ENCODE measurements at places on chromosomes 4 and X.
A peak's percentile ranks its signal among the peaks of the same experiment; 100 is the strongest.

GRCh38 chrX:97126020-97126419 lies 242.3 kb downstream of the RPA4 start:
- H3K4me1 ChIP-seq, result no peaks in the 10 kb centered on the region
- DNase-seq, result no peak
- no peaks in the 10 kb centered on the region for H3K27me3 ChIP-seq
- H3K27ac ChIP-seq, result no peak overlapping the region

- H3K4me3 ChIP-seq, result no peak overlapping the region
- no peaks in the 10 kb centered on the region for H3K4me1 ChIP-seq
- H3K27ac ChIP-seq, result no peak overlapping the region
These were observed 169.3 kb downstream of the GC start for GRCh38 chr4:71614621-71615020.

DNA sequence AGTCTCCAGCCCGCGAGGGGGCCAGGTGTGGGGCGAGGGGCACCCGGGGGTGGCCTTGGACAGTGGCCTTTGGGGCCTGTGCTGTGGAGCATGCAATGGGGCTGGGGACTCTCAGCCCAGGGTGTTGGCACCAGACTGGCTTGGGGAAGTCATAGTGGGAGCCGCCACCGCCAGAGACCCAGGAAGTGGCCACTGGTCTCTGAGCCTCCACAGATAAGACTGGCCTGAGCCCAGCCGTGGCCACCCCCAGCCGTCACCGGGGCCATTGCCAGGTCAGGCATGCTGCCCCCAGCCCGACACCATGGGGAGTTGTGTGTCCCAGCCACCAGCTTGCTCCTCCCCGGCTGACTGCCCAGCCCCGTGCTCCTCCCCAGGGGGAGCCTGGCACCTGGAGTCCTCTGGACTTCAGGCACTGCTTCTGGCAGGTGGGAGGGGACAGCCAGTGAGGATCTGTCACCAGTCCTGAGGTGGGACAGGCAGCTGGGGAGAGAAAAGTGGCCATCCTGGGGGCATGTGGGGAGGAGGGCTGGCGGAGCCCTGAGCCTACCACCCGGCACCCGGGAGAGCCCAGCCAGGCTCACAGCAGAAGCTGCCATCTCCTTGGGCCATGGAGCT lies 32.5 kb downstream of the TACC3 start:
- H3K27ac ChIP-seq, result no peak overlapping the region
- peaks cover 9% of the 10 kb centered on the region for H3K4me1 ChIP-seq
- no peaks in the 10 kb centered on the region for H3K36me3 ChIP-seq
- DNase-seq, result no peak
- no peak overlapping the region for H3K4me3 ChIP-seq

GRCh38 chr4:150501983-150502382 lies 80.0 kb upstream of the MAB21L2 start:
- H3K4me3 ChIP-seq, result no peak overlapping the region
- H3K36me3 ChIP-seq, result no peaks in the 10 kb centered on the region
- DNase-seq, result no peak
- no peak overlapping the region for H3K27ac ChIP-seq

DNA sequence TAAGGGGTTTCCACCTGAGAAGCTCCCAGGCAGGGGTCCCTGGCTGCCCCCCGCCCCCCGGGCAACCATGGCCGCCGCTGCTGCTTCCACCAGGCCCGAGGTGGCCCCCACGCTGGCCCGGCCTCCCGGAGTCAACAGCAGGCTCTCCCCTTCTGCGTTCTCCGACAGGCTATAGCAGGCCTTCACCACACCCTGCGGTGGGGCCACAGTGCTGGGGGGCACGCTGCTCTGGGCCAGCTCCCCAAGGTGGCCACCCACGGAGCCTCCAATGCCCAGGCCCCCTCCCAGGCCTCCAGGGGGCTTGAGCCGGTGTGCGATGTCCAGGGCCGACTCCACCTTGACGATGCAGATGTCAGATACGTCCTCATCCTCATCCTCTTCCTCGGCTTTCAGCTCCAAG lies 72.5 kb downstream of the UBE2K start:
- no peaks in the 10 kb centered on the region for H3K27me3 ChIP-seq
- no peaks in the 10 kb centered on the region for H3K4me1 ChIP-seq
- peaks cover 80% of the 10 kb centered on the region for H3K36me3 ChIP-seq
- H3K27ac ChIP-seq, result no peak overlapping the region
- no peak overlapping the region for H3K4me3 ChIP-seq

- no peaks in the 10 kb centered on the region for H3K27me3 ChIP-seq
- no peaks in the 10 kb centered on the region for H3K36me3 ChIP-seq
- peak; percentile 48 for DNase-seq
- no peaks in the 10 kb centered on the region for H3K4me1 ChIP-seq
These were observed 69.8 kb downstream of the DTHD1 start for GRCh38 chr4:36351082-36351666.

GRCh38 chr4:187865914-187866313 lies 129.7 kb upstream of the ZFP42 start:
- H3K4me1 ChIP-seq, result no peaks in the 10 kb centered on the region
- H3K4me3 ChIP-seq, result no peak overlapping the region
- no peaks in the 10 kb centered on the region for H3K27me3 ChIP-seq

DNA sequence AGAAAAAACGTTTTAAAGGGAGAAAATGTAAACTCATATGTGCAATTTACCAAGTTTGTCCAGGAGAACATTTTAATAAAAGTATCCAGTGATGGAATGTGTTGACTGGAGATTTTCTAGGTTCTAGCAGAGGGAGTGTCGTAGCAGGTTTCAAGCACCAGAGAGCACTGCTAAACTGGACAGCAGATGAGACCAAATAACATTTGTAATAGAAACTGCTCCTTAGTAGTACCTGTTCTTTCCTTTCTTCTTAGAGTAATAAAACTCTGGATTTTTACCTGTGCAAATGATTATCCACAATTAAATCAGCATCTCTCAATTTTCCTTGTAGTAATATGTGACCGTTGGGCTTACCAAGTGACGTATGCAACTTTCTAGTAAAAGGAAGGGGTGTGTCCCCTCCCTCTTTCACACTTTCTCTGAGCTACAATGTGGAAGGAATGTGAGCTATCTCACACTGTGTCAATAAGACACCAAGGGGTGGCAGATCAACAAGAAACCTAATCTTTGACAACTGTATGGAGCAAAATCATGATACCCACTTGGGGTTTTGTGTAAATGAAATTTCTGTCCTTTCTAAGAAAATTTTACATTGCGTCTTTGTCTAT lies 9.5 kb downstream of the HPGDS start:
- no peaks in the 10 kb centered on the region for H3K4me1 ChIP-seq
- DNase-seq, result peak; percentile 31
- no peaks in the 10 kb centered on the region for H3K36me3 ChIP-seq
- H3K27ac ChIP-seq, result no peak overlapping the region

GRCh38 chr4:16353165-16353564 lies 126.9 kb upstream of the TAPT1 start:
- H3K4me1 ChIP-seq, result peaks cover 5% of the 10 kb centered on the region
- no peaks in the 10 kb centered on the region for H3K36me3 ChIP-seq
- no peak overlapping the region for H3K4me3 ChIP-seq
- no peak for DNase-seq

DNA sequence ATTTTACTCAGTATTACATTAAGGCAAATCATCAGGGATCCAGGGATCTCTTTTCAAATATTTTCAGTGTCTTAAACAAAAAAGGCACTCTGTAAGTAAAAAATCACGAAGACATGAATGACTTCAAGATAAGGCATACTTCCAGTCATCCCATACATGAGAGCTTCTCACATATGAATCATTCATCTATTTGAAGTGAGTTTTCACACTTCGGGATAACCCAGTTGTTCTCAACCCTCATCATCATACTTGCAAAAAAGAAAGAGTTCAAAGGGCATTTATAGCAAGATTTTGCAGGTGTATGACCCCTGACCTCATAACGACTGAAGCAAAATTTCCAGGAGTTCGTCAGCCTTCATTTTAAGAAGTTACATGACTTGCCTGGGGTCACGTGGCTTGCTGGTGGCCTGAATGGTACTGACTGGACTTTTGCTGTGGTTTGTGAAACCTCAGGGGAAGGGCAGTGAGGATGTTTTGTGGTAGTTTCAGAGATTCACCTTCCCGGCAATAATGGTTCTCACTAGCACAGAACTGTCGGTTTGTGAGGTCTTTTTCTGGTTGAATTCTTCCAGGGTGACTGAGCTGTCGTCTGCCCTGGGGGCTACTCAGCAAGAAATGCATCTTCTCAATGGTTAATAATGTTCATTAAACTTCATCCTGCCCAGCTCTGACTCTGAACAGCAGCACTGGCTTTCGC lies 115.8 kb upstream of the SHISA3 start:
- H3K27me3 ChIP-seq, result no peaks in the 10 kb centered on the region
- no peak for DNase-seq
- no peak overlapping the region for H3K4me3 ChIP-seq
- H3K27ac ChIP-seq, result no peak overlapping the region
- no peaks in the 10 kb centered on the region for H3K4me1 ChIP-seq

DNA sequence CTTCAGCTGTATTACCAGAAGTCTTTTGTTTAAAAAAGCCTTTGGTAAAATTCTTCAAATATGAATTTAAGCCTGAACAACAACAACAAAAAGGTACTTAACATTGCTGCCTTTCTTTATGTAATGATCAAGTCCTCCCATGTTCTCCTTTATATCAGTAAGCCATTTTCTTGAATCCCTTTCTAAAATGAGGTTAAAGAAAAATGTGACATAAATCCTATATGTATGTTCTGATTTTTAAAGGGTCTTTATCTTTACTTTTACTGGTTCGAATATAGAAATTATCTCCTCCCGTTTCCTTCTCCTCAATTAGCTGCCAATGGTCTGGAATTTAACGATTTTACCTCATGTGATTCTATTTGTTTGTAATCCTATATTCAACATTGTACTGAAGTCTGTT lies 522.8 kb downstream of the IL1RAPL1 start:
- no peaks in the 10 kb centered on the region for H3K27me3 ChIP-seq
- H3K4me3 ChIP-seq, result no peak overlapping the region
- no peak overlapping the region for H3K27ac ChIP-seq
- no peaks in the 10 kb centered on the region for H3K36me3 ChIP-seq

GRCh38 chrX:73647632-73648322 lies 84.8 kb downstream of the CHIC1 start:
- no peak for DNase-seq
- H3K4me3 ChIP-seq, result no peak overlapping the region
- no peaks in the 10 kb centered on the region for H3K4me1 ChIP-seq
- H3K36me3 ChIP-seq, result no peaks in the 10 kb centered on the region

DNA sequence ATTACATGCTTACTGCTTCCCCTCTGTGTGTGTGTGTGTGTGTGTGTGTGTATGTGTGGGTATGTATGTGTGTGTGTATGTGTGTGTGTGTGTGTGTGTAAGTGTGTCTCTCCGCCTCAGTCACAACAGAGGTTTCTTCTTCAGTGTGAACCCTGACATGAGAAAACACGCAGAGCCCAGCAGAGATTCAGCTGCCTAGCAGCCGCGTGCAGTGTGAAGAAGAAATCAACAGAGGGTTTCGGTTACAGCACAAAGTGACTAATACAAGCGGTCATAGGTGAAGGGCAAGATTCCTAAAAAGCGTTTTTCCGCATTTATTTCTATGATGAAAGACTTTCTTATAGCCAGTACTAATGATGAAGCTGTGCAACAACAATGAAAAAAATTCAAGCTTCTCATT lies 55.3 kb upstream of the ZFP42 start:
- no peaks in the 10 kb centered on the region for H3K27me3 ChIP-seq
- no peaks in the 10 kb centered on the region for H3K4me1 ChIP-seq
- no peak overlapping the region for H3K27ac ChIP-seq
- no peak overlapping the region for H3K4me3 ChIP-seq
- no peak for DNase-seq
- no peaks in the 10 kb centered on the region for H3K36me3 ChIP-seq

DNA sequence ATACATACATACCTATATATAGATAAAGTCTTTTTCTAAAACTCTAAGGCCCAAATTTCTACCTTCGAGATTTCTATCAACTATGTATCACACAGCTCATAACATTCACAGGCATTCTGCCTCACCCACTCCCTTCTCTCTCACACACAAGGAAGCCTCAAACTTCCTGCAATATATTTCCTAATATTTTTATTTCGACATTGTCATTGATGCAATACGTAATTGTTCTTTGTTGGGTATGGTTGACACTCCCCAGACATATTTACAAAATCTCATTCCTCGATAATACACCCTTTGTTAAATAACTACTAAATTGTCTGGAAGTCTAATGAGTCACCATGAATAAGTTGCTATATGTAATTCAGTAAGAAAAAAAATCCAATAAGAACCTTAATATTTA lies 143.5 kb downstream of the HNRNPD start:
- H3K27me3 ChIP-seq, result no peaks in the 10 kb centered on the region
- no peak overlapping the region for H3K4me3 ChIP-seq
- no peak overlapping the region for H3K27ac ChIP-seq
- no peaks in the 10 kb centered on the region for H3K4me1 ChIP-seq
- H3K36me3 ChIP-seq, result no peaks in the 10 kb centered on the region
- DNase-seq, result no peak

DNA sequence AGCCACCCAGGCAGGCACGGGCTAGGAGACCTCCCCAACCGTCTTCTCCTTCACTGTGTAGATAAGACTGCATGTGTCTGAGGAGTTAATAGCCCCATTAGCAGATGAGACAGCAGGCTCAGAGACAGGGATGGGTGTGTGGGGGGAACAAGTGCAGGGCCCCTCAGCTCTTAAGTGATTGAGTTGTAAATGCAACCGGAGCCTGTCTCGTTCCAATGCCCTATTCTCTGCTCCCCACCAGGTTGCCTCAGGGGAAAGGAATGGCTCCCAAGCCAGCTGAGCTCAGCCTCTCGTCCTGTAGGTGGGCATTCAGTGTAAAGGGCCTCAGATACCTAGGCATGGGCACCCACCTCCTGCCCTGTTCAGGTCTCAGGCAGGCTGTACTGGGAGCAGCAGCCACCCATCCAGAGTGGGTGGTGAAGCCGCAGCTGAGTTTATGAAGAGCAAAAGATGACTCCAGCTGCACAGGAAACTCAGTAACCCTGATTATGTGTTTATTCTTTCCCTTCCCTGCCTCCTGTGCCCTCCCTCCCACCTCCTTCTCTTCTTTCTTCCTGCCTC lies 87.3 kb downstream of the PJA1 start:
- no peak for DNase-seq
- peaks cover 13% of the 10 kb centered on the region for H3K4me1 ChIP-seq
- peaks cover 8% of the 10 kb centered on the region for H3K27me3 ChIP-seq

DNA sequence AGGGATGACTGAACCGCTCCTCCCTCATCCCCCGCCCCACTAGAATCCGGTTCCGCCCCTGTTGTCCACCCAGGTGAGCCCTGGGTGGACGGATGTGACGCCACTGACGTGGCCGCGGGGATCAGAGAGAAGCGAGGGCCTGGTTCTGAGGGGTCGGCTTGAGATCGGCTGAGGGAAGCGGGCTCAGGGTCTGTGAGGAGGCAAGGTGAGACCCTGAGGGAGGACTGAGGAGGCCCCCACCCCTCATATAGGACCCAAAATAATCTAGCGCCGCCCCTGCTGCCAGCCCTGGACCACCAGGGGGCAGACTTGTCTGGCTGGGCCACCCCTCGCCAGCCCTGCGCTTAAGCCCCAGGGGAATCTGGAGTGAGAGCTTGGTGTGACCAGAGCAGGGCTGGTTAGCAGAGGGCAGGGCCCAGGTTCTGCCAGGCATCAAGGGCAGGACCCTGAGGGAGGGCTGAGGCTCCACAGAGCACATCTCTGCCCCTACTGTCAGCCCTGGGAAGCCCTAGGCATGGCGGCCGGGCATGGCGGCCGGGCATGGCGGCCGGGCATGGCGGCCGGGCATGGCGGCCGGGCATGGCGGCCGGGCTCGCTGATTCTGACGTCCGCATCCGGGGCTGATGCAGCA lies at the start of gene MAGEA8:
Gene MAGEA8 (plus strand): TSS at position 103 of the 631 bp plus-strand sequence. CDS start 3,090 bp downstream, outside the sequence.
- no peaks in the 10 kb centered on the region for H3K27me3 ChIP-seq
- no peak within 1 kb of the TSS for H3K4me3 ChIP-seq
- H3K36me3 ChIP-seq, result no peaks in the 10 kb centered on the region

All from neuronal stem cell (in vitro differentiated cells).